ENCODE measurements at places on chromosomes 4 and X.
A peak's percentile ranks its signal among the peaks of the same experiment; 100 is the strongest.

GRCh38 chr4:152735396-152735859 lies 44.1 kb downstream of the TIGD4 start:
- DNase-seq, result peak; percentile 40

- no peak for DNase-seq
Measured at GRCh38 chrX:10649265-10649664, 28.9 kb upstream of the MID1 start.

GRCh38 chr4:23241408-23241807 lies 548.7 kb downstream of the GBA3 start:
- DNase-seq, result no peak

DNA sequence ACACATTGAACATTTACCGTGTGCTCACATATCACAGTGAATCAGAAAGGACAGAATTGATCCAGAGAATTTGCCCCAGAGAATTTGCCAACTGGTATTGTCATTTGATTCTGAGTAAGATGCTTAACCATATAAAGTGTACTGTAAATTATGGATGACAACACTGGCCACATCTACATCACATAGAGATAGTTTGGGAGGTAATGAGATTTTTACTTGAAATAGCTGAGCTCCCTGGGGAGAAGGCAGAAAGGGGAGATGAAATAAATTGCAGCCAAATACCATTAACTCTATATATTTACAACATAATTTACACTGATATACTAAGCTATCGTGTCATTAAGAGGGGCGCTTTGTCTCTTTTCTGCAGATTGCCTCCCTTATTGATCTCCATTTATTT lies 564.0 kb downstream of the KCNIP4 start:
- DNase-seq, result no peak

DNA sequence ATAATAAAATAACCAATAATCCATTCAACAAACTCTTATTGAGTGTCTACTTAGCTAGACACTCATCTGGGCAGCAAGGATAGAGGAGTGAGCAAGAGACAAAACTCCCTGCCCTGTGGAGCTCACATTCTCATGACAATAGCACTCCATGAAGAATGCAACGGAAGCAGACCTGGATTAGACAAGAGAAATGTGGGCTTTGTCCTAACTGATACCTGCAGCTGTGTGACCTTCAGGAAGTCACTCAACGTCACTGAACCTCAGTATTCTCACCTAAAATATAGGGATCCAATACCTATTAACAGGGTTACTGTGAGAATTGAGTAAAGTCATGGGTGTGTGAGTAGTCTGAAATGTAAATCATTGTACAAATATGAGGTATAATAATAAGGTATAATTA lies 61.2 kb downstream of the NDNF start:
- DNase-seq, result no peak

DNA sequence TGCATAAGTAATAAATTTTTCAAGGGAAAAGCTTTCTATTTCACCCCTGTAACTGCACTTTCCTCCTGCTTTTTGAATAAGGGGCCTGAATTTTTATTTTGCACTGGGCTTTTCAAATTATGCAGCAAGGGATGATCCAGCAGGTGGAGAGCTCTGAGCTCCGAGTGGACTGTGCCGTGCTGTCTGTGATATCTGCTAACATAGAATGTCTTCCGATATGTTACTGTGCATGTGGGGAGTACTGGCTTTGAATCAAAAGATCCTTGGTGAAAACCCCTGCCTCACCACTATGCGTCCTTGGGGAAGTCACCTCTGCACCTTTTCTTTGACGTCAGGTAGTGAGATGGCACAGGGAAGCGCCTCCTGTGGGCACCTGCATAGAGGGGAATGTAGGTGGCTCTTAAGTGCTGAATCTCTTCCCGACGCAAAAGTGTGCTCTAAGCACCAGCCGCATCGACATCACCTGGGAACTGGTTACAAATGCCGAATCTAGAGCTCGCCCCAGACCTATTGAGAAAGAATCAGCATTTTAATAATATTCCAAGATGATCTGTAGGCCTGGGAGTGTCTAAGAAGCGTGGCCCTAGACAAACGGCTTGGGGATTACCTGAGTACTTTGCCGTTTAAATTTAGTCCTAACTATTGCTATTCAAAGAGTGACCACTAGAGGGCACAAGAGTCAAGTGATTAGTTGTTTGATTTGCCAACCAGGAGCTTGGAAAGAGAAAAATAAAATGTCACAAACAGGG lies 19.2 kb upstream of the WFS1 start:
- peak; percentile 80 for DNase-seq

DNA sequence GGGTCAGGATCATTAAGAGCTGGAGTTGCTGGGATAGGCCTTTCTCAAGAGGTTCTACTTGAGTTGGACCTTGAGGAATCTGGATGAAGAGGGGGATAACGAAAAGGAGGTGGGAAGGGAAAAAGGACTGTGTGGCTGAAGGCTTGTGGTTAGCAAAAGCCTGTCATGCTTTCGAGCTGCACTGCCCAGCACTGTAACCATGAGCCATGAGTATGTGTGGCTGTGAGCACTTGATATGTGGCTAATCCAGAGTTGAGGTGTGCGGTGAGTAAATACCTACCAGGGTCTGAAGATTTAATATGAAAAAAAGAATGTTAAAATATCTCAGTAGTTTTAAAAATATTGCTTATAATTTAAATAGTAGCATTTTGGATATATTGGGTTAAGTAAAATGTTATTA lies 11.4 kb downstream of the TMEM165 start:
- DNase-seq, result no peak

DNA sequence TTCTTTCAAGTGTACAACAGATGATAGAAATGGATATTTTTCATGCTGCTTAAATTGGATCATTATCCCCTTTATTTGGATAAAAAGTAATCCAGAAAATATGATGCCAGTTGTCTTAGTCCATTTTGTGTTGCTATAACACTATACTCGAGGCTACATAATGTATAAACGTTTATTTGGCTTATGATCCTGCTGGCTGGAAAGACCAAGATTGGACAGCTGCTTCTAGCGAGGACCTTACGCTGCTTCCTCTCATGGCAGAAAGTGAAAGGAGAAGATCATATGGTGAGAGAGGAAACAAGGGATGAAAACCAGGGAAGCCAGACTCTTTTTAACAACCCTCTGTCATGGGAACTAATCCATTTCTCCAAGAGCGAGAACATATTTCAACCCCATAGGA lies 102.7 kb downstream of the TRAM1L1 start:
- no peak for DNase-seq

Measured in CD4-positive, alpha-beta T cell treated with Interleukin-17A for 1 hour (primary cell).